ENCODE measurements at places on chromosomes 3 and 15.

- DNase-seq: no peak
These were observed 662.8 kb upstream of the CCDC54 start for GRCh38 chr3:106714400-106714799.

GRCh38 chr3:150097588-150097890 lies 126.8 kb upstream of the PFN2 start:
- peak; percentile 54 for DNase-seq

- no peak for DNase-seq
These were observed 159.4 kb downstream of the NEK10 start for GRCh38 chr3:27209617-27210264.

GRCh38 chr15:71761649-71762048 lies 48.7 kb upstream of the NR2E3 start:
- DNase-seq: peak; percentile 87

DNA sequence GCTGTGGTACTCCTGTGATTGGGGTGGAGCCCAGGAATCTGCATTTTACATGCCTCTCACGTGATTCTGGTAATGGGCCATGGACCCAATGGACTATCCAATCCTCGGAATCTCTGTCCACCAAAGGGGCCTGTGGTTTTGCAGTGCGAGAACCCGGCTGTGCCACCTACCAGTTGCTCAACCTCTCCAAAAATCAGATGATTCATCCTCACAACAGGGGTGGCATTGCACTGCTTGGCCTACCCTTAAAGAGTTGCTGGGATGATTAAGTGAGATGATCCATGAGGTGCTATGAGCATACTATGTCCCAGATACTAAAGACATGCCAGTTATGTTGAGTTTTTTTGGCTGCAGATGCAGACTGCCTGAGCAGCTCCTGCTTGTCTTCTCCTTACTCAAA lies 5.1 kb downstream of the ANP32A start:
- DNase-seq: no peak

GRCh38 chr3:47475029-47475569 lies 642 bp downstream of the SCAP start:
- DNase-seq: no peak

- DNase-seq: no peak
These were observed 20.1 kb upstream of the GOLGA6L2 start for GRCh38 chr15:23467110-23467600.

DNA sequence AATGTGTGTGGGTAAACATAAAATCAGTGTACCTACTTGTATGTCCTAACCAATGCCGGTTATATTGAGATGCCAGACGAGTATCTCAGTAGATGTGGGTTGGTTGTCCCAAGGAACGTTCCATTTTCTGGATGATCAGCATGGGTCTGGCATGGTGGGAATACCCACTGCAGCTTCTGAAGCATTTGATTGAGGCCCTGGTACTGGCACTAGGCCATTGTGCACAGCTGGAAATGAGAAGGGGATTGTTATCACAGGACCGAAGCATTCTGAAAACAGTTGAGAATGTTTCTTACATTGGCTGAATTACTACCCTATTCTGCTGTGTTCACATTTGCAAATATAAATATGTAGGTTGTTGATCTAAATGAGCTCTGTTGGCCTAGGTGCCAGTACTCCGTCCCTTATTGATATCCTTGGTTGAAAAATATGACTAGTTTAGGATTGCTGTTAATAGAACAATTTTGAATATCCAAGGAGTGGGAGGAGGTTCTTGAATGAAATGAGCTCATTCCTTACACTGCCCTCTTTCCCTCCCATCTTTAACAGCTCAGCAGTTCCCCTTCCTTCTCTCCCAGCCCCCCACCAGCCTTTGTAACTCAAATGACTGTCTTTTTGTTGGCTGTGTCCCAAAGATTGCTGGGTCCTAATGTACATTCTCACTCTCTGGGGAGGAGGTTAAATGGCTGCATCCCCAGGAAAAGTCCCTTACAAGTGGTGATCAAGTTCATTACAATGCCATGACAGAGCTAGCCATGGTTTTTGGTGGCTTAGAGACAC lies 293.3 kb upstream of the TPM1 start:
- no peak for DNase-seq

DNA sequence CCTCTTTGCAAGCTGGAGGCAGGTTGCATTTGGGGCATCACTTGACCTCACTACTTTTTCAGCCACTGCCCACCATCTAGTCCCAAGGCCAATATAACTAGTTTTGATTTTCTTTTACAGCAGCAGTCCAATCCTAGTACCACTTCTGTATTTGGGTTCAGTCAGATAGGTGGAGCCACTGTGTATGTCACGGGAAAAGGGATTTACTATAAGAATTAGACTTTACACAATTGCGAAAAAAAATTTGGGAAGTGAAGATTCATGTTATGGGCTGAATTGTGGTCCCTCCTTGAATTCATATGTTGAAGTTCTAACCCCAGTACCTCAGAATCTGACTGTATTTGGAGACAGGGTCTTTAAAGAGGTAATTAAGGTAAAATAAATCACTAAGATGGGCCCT lies 37.4 kb upstream of the NMNAT3 start:
- no peak for DNase-seq

- no peak for DNase-seq
These were observed 4.1 kb upstream of the COX17 start for GRCh38 chr3:119681279-119681678.

DNA sequence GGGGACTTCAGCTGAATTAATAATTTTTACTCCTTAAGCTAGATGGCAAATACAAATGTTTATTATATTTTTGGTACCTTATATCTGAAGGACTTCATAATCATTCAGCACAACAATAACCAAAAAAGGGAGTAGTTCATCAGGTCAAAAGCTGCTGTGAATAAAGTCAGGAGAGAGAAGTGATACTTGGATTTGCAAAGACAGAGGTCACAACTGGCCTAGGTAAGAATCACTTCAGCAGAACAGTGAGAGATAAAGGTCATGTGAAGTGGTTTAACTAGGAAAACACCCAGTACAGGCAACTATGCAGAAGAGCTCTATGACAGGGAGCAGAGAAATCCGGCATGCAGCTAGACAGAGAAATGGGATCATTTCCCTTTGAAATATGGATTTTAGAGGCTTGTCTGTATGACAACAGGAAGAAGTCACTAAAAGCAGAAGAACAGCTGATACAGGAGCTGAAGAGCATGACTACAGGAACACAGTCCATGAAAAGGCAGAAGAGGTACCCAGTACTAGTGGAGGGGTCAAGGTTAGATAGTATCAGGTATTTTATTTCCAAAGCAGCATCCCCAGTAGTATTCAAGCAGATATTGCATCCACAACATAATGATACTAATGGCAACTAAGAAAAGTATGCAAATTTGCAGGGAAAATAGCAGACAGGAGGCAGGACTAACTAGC lies 25.7 kb downstream of the ZMAT3 start:
- DNase-seq: no peak

DNA sequence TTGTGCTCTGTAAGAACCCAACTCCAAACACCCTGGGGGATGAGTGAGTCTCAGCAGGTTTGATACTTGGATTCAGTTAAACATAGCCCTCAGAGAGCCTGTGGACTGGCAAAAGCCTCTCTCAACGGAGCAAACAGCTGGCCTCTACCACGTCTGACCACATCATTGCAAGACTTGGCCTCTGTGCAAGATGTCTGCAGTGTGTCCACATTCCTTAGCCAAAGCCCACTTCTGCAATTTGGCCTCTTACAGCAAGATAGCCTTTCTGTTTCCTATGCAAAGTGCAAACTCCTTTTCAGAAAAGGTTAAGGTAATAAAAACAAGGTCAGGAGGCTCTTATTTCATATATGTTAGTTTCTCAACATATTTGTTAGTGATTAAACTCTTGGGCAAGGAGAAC lies 27.9 kb downstream of the FBN1 start:
- DNase-seq: no peak

GRCh38 chr3:142894493-142894892 lies 5.6 kb upstream of the PCOLCE2 start:
- DNase-seq: no peak

DNA sequence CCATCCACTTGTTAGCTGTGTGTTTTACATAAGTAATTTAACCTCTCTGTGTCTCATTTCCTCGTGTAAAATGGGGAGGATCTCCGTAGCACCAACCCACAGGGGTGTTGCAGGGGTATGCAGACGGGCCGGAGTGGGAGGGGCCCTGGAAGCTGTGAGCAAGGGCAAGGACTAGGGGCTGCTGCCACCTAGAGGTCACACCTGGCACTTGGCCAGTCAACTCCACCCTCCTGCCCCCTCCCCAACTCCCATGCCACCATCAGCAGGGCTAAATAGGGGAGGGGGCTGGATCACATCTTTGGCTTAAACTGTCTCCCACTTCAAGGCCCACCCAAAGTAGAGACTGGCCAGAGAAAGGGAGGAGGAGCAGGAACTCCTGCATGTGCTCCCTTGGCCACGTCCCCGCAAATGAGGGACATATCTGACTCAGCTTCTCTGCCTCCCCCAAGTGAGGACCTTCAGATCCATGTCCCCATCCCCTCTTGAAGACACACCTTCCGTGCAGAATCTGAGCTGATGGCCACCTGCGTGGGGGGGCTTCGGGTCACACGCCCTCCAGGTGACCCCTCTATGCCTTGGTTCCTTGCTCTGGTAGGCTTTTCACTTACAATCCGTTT lies 2.6 kb downstream of the CCDC9B start:
- no peak for DNase-seq

Measured in foreskin keratinocyte (primary cell).